Urothelium cell line (cell line): ENCODE measurements at places on chromosomes 12 and 14.

GRCh38 chr12:21478756-21479455 lies 22.5 kb downstream of the RECQL start:
- no peak for DNase-seq

GRCh38 chr12:67268335-67268895 lies 743 bp upstream of the CAND1 start:
- DNase-seq = peak; percentile 88

GRCh38 chr14:97336179-97336578 lies 539.0 kb downstream of the VRK1 start:
- DNase-seq = no peak

GRCh38 chr12:4526923-4527546 lies 11.7 kb upstream of the RAD51AP1 start:
- DNase-seq = no peak

GRCh38 chr12:59070322-59070933 lies 150.1 kb upstream of the LRIG3 start:
- DNase-seq = no peak

DNA sequence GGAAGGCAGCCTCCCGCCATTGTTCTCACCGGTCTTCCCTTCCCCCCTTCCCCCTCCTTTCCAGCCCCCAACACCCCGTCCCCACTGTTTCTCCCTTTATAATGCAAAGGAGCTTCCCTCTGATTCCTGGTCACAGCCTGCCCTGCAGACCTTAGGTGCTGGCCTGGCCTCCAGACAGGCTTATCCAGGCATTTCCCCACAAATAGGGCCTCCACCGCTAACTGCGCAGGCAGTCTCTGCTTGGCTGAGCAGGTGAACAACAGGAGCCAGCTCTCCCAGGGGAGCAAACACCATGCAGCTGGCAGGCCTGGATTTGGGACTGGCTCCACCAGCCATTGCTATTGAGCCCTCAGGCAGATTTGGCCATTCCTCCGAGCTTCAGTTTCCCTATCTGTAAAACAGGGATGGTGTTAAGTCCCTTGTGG lies 46.0 kb downstream of the SMIM41 start:
- peak; percentile 0 for DNase-seq

DNA sequence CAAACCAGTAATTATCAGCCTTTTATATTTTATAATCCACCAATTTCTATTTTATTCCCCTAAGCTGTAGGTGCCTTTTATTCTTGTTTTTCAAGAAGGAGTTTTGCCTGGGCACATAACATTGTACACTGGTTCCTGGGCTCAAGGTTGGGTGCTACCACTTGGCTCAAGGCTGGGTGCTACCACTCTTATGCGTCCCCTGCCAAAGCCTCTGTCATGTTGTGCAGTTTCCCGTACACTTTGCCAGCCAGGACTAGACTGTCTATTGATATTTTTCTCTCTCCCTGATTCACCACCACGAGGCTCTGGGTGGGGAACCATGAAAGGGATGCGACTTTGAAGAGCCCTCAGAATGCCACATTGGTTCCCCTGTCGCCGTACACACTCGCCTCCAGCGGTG lies 52.5 kb upstream of the VASH1 start:
- no peak for DNase-seq

DNA sequence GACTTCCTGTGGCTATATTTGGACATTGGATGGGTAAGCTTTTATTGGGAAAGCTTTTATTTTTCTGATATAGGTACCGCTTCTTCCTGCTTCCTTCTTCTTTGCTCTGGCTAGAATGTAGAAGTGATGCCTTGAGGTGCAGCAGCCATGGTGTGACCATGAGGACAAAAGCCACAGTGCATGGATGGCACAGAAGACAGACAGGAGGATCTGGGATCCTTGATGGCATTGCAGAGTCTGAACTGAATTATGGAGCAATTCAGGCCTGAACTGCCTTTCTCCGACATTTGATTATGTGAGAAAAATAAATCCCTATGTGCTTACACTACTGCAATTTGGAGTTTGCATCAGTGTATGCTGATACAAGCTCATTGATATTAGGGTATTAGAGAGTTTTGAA lies 191.3 kb upstream of the CRY1 start:
- no peak for DNase-seq
